ENCODE measurements at places on chromosomes 12 and 14.

GRCh38 chr14:90968025-90968424, 92.4 kb downstream of the RPS6KA5 start:
- no peak for DNase-seq

- no peak for DNase-seq
These were observed 22.6 kb downstream of the LRCOL1 start for GRCh38 chr12:132587781-132588180.

- no peak for DNase-seq
These were observed 289.0 kb downstream of the ALG10 start for GRCh38 chr12:34311337-34311736.

DNA sequence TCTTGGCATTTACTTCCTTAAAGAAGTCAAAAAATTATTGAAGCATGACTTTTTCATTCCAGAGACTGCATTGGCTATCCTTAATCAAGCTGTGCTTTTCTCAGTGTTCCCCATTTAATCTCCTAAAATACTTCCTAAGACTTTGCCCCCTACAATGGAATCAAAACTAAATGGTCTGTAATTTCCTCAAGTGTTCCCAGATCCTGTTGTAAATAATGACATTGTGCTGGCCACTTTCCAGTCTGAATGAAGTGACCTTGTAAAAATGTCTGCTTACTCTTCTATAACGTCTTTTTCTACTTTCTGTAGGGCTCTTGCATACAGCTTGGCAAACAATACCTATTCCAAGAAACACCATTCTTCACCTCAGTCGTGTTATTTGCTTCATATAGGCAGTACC, 45.3 kb upstream of the MBIP start:
- DNase-seq: no peak

- DNase-seq: no peak
These were observed 96.3 kb downstream of the GALC start for GRCh38 chr14:87896393-87897380.

DNA sequence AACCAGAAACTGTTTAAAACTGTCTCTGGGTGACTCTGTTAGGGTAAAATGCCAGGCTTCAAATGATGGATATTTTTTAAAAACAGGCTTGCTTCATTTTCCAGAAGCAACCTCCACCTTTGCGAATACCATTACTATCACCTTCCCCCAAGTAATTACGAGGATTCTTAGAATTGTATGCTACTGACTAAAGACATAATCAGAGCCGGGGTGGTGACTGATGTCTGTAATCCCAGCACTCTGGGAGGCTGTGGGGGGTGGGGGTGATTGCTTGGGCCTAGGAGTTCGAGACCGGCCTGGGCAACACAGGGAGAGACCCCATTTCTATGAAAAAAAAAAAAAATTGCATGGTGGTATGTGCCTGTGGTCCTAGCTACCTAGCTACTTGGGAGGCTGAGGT, 38.3 kb downstream of the FGD6 start:
- no peak for DNase-seq

- DNase-seq: no peak
These were observed 56.4 kb downstream of the MON2 start for GRCh38 chr12:62522984-62523383.

DNA sequence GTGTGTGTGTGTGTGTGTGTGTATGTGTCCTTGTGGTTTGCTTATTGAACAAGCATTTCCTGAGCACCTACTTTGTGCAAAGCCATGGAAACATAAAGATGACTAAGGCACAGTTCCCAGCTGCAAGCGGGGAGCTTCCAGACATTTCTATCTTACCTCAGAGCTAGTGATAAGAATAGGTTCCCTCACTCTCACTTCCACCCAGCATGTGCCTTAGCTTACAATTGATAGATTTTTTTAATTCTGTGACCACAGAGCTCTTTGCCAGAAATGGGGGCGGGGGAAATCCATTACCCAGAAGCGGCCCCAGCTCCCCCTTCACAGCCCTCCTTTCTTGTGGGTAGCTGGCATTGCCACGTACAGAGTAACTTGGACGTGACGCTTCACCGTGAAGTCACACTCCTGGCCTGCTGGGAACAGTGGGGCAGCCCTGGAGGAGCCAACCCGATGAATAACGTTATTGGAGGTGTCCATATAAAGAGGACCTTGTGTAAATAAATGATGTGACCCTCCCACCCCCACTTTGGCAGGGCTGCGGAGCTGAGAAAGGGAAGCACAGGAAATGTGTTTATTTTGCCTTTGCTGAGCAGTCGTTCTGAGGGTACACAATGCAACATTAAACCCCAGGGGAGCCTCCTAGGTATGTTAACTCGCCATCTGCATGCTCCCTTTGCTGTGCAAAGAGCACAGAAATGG, 238.9 kb downstream of the CHST11 start:
- peak; percentile 87 for DNase-seq

DNA sequence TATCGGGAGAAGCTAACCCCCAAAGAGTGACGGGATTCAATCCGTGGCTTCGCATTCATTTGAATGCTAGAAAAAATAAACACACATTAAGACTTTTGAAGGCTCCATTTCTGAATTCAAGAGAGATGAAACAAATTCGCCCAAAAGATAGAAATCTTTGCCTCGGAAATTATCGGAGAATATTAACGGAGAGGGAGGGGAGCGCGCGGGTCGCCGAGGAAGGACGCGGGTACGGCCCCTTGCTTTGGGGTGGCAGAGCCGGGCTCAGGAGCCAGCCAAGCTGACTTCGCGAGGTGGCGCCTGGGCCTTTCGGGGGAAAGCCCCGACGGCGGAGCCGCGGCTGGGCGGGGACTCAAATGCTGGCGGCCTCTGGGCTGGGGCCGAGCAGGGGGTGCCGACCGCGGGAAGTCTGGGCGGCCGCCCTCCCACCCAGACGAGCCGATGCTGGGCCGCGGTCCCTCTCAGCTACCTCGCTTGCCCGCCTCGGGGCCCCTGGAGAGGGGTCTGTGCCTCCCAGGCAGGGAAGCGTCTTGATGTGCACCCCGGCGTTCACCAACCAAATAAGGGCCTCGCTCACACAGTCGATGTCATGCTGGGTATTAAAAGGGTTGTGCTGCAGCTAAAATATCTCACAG, 14.7 kb downstream of the NKX2-1 start:
- no peak for DNase-seq

- DNase-seq: no peak
These were observed 155.2 kb upstream of the ALG10B start for GRCh38 chr12:38161123-38162000.

DNA sequence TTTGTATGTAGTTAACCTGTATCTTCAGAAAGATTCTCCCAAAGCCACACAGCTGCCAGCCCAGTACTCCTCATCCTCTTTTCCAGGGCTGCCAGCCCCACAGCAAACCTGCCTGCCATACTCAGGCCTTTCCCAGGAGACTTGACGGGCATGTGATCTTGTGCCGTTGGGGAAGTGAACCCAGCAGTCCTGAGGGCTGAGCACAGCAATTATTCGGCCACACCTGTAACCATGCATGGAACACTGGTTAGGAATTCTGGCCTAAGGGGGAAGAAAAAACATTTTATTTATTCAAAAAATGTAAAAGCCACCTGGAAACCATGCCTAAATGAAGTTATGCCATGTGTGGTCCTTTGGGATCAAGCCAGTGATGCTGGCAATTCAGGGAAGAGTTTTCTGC, 145.3 kb downstream of the GRIN2B start:
- DNase-seq: no peak

GRCh38 chr12:87995581-87996178, 33.5 kb downstream of the C12orf50 start:
- DNase-seq: peak; percentile 68

- no peak for DNase-seq
These were observed 77.5 kb downstream of the FIGNL2 start for GRCh38 chr12:51771008-51771407.

- DNase-seq: no peak
These were observed 1080.5 kb upstream of the FOXG1 start for GRCh38 chr14:27686137-27686536.

DNA sequence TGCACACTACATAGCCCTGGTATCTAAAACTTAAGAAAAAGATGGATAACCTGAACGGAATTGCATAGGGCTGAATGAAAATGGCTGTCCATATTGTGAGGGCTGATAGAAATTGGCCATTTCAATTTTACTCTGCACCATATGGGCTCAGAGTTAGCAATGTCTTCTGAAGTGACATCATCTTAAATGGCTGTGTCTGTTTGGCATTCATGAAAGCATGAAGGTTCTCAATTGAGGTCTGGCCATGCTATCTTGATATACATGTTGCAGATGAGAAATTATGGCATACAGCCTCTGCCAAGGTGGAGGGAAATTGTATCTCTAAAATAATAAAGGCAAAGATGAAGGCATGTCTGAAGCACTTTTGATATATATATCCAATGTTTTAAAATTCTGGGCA, 226.0 kb upstream of the PDE3A start:
- no peak for DNase-seq

- no peak for DNase-seq
These were observed 14.4 kb upstream of the SERPINA10 start for GRCh38 chr14:94307410-94307992.

GRCh38 chr12:911191-911826, 38.2 kb downstream of the RAD52 start:
- no peak for DNase-seq

DNA sequence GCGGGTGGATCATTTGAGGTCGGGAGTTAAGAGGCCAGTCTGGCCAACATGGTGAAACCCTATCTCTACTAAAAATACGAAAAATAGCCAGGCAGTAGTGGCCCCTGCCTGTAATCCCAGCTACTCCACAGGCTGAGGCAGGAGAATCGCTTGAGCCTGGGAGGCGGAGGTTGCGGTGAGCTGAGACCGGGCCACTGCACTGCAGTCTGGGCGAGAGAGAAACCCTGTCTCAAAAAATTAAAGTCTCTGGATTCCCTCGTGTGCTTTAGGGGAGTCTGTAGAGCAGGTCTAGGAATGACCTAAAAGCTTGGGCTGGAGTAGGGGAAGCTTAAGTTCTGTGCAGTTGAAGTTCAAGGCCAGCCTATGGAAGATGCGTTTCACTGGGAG, 697 bp upstream of the TULP3 start:
- no peak for DNase-seq

DNA sequence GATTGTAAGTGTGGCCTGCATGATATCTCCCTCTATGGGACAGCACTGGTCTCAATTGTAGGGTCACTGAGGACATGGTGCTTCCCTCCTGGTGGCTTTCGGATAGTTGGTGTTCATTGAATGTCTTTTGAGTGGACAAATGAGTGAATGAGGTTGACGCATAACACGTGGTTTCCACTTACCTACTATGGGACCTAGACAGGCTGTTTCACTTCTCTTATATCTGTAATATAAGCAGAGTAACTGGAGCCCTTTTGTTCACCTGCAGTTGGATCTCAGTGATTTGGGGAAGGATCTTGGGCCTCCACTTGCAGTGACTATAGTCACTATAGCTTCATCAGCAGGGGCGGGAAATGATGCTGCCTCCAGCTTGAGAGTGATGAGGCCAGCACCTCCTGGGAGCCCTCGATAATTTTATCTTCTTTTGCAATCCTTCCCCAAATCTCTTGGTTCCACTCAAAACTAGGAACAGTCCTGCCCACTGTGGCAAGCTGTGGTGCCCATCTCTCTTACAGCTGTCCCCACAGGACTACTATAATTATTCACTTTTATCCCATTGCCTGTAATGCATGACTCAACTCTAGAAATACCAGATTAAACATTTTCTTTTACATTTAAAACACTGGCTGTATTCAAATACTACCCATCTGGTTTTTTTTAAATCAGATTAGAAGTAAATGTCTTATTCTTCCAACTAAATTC, 242.9 kb downstream of the CHST11 start:
- DNase-seq: no peak

- peak; percentile 85 for DNase-seq
These were observed 39.2 kb downstream of the NFKBIA start for GRCh38 chr14:35365130-35366055.

DNA sequence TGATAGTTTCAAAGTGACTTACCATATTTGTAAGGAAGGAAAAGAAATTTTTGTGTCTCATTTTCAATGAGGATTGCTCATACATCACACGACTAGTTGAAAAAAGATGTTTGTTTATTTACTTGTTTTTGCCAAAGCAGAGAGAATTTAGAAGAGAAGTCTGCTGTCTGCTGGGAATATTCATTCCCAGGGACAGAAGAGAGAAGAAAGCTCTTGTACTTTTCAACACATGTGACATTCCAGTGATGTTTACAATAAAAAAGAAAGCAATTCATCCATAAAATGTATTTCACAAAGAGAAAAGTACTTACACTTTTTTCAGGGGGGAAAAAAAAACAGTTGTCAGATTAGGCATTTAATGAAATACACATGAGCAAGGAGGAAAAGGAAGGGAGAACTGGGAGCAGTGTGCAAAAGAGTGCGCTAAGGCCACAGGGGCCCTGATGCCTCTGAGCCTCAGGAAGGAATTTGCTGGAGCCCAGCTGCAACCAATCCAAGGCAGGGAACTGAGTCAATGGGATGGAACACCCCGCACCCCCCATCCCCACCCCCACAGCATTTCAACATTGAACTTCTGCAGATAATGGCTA, 115.0 kb downstream of the RPAP3 start:
- DNase-seq: no peak

DNA sequence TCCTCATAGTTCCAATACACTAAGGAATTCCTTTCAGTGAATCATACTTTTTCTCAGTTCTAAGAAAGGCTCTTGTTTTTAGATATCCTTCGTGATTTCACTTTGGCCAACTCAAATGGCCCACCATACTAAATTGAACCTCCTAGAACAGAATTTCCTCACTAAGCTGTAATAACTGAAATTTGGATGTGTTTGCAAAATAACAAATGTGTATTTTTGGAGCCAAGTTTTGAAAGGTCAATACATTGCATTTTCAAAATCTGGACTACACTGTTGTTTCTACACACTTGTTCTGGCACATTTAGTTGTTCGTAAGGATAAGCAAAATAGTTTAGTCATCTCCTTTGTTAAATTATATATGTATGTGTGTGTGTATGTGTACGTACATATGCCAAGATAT, 439.0 kb upstream of the STXBP6 start:
- no peak for DNase-seq

- no peak for DNase-seq
These were observed 200.3 kb upstream of the NPAS3 start for GRCh38 chr14:32738206-32738871.
